ENCODE measurements at places on chromosomes 1 and 21. TPM values are rescaled to one million over a fixed set of nuclear protein-coding genes. Genes with fewer than 3 reads are reported as not detected.
A peak's percentile ranks its signal among the peaks of the same experiment; 100 is the strongest.

Gene LAMB3
- total RNA-seq = 23.3 TPM

Gene LEMD1
- not detected for total RNA-seq

Gene AHCYL1
- total RNA-seq = 60.1 TPM

Gene MAP7D1
- total RNA-seq = 78.4 TPM

Gene SPATA45
- total RNA-seq = 0.51 TPM

Gene GBP7
- total RNA-seq = not detected

DNA sequence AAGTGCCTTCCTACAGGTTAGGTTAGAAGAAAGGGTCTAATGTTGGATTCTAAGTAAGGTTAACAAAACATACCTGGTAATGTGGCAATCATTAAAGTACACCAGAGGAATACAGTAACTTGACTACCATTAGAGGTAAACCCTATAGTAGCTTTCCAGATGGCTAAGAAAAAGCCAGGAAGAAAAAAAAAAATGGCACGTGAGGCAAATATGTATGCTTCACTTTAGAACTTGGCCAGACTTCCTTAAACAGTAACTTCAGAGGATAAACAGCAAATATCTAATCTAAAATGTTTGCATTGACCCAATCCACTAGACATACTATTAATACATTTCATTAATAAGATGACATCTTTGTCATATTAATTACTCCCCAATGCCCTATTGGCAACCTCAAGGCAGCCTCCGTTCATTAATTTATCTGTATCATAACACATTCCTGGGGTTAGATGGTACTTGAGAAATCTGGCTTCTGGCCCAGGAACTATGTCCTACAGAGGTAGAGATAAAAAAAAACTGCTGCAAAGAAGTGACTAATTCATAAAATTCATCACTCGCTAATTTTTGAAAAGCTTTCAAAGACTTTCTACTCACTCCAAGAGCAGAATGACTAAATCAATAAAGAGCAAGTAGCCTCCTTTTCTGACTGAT lies 5.8 kb downstream of the DCAF8 start:
- DNase-seq = peak; percentile 83

DNA sequence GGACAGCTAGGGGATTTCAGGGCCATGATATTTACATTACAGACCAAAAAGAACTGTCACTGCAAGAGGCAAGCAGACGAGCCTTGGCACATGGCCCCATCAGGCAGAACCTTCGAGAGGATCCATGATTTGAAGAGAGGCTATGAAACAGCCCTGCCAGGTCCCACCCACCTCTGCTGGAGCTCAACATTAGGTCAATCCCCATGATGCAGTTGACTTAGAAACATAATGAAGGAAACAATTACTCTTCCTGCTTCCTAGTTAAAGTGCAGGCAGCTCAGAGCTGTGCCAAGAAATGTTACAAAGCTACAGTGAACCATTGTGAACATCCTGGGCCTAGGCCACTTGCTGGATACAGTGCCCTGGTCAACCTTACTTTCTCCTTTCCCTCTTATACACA lies 41.7 kb upstream of the PTCH2 start:
- DNase-seq = no peak

Gene ZNF362
- 3.8 TPM for total RNA-seq

- no peak for DNase-seq
Observed at GRCh38 chr1:49163031-49163430, 386.3 kb upstream of the BEND5 start.

Measured in fibroblast of lung (primary cell).